ENCODE measurements at places on chromosomes 13 and 19.
A peak's percentile ranks its signal among the peaks of the same experiment; 100 is the strongest.

DNA sequence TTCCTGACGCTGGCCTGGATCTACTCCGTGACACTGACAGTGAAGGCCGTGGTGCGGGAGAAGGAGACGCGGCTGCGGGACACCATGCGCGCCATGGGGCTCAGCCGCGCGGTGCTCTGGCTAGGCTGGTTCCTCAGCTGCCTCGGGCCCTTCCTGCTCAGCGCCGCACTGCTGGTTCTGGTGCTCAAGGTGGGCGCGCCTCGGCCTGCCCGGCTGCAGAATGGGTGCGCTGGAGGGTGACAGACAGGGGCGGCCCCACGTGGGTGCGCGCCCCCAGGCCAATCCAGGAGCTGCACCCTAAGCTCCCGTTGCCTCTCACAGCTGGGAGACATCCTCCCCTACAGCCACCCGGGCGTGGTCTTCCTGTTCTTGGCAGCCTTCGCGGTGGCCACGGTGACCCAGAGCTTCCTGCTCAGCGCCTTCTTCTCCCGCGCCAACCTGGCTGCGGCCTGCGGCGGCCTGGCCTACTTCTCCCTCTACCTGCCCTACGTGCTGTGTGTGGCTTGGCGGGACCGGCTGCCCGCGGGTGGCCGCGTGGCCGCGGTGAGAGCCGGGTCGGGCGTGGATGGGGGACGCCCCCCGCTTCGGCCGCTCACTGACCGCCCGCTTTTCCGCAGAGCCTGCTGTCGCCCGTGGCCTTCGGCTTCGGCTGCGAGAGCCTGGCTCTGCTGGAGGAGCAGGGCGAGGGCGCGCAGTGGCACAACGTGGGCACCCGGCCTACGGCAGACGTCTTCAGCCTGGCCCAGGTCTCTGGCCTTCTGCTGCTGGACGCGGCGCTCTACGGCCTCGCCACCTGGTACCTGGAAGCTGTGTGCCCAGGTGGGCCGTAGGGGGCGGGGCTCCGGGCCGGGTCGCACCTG, 7.2 kb downstream of the ABCA7 start:
- DNase-seq: no peak

DNA sequence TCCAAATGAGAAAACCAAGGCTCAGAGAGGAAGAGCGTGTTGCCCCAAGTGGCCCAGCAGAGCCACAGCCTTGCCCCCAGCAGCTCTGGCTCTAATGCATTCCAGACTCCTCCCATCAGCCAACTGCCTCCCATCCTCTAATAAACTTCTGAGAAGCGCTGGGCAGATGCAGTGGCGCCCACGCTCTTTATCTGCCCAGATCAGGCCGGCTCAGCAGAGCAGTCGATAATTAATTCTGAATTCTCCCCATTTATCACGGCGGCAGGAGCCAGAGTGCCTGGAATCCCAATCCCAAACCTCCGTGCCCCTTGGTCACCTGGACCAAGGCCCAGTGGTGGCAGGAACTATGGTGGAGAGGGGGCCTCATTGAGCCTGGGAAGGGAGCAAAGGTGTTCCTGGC, 13.9 kb downstream of the TINCR start:
- no peak for DNase-seq

DNA sequence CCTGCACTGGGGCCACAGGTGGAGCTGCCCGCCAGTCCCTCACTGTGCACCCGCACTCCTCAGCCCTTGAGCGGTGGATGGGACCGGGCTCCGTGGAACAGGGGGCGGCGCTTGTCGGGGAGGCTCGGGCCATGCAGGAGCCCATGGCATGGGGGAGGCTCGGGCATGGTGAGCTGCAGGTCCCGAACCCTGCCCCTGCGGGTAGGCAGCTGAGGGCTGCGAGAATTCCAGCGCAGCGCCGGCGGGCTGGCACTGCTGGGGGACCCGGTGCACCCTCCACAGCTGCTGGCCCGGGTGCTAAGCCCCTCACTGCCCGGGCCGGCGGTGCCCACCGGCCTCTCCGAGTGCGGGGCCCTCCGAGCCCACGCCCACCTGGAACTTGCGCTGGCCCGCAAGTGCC, 877.5 kb upstream of the PCDH9 start:
- DNase-seq: no peak

GRCh38 chr19:43784241-43784980, 3.6 kb upstream of the KCNN4 start:
- DNase-seq: peak; percentile 44

DNA sequence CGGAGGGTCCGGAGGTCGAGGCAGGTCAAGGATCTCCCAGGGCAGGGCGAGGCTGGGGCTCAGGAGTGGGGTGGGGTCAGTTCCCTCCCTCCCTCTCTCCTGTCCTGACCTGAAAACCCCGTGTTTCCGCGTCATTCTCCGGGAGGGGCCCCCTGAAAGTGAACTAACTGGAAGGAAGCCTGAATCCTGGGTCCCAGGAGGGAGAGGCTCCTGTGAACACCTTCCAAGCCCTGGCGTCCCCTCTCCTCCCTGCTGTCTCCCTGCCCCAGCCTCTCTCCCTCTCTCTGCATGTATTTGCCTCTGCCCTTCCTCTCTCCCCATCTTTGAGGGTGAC, 741 bp upstream of the CADM4 start:
- DNase-seq: no peak

GRCh38 chr19:14081797-14082674, 3.5 kb downstream of the C19orf67 start:
- DNase-seq: peak; percentile 40

- no peak for DNase-seq
Measured at GRCh38 chr13:21825801-21826200, 154.9 kb downstream of the FGF9 start.

DNA sequence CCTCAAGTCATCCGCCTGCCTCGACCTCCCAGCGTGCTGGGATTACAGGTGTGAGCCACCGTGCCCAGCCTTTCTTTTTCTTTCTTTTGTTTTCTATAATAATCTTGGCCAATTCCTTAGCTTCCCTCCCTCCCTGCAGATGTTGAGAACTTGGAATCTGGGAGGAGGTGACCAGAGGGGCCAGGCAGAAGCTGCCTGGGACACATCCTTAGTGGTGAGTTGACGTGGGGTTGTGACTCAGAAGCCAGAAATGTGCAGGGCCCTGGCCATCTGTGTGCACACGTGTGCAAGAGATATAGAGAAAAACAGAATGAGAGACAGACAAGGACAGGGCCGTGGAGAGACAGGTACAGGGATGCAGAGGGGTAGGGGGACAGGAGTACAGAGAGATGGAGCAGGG, 154.3 kb downstream of the SIPA1L3 start:
- no peak for DNase-seq

DNA sequence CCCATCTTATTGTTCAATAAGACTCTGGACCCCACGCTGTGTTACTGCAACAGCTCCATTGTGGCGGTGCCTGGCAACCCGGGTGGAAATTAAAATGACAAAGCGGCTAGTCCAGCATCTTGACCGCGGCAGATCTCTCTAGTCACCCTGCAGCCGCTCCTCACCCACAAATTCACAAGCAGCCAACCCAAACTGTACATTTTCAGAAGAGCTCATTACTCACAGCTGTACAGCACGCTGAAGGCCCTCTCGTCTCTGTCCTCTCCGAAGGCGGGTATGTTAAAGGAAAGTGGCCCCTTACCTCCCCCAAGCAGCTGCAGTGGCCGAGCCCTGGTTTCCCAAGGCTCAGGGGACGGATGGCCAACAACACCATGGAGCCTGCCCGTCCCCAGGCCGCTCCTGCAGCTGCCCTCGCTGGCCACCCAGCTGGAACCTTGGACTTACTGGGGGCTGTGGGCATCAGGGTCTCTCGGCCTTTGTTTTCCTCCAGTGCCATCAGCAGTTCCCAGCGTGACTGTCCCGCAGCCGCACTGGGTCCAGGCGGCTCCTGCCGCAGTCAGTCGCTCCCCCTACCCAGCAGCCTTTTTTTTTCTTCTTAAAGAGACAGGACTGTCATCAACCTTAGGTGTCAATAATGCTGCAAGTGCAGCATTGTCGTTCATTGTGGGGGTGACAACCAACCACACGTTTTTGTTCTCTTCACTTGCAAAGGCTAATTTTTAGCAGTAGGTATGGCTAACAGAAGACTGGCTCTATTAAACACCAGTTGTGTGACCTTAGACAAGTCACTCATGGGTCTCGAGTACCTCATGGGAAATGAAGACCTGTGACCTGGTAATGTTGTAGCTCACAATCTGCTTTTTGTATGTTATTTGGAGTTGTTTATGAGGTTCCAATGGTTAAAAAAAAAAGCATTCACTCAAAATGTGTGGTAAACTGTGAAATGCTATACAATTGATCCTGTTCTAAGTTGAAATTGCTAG, at the start of gene SACS:
Gene SACS, minus strand, starts transcription at position 532 of the 983 bp plus-strand sequence. CDS start 22,463 bp downstream, outside the sequence.
- DNase-seq: peak; percentile 39

DNA sequence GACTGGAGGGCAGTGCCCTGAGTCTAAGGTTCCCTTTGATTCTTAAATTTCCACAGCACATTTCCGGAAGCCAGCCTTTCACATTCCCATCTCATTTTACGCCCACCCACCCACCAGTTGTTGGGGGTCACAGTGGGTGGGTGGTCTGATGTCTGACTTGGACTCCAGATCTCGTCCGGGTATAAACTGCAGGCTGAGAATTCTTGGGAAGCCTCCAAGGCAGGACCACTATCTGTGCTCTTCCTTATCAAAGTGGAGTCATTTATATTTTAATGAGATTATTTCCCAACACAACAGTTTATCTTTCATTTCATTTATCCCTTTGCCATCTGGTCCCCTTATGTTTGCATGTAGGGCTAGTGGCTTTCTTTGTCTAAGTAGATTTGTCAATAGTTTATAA, 3.6 kb upstream of the FAM124A start:
- DNase-seq: no peak

Data from common myeloid progenitor, CD34-positive (primary cell).